Fibroblast of skin of right biceps (primary cell): ENCODE measurements at places on chromosomes 6 and 20.

GRCh38 chr6:80714513-80714912, 608.0 kb downstream of the BCKDHB start:
- DNase-seq, result no peak

- no peak for DNase-seq
These were observed 265.9 kb upstream of the QKI start for GRCh38 chr6:163148451-163149278.

- DNase-seq, result no peak
These were observed 14.8 kb upstream of the SERPINB9 start for GRCh38 chr6:2917801-2918445.

- no peak for DNase-seq
These were observed 103.5 kb upstream of the GPR6 start for GRCh38 chr6:109874621-109875020.

DNA sequence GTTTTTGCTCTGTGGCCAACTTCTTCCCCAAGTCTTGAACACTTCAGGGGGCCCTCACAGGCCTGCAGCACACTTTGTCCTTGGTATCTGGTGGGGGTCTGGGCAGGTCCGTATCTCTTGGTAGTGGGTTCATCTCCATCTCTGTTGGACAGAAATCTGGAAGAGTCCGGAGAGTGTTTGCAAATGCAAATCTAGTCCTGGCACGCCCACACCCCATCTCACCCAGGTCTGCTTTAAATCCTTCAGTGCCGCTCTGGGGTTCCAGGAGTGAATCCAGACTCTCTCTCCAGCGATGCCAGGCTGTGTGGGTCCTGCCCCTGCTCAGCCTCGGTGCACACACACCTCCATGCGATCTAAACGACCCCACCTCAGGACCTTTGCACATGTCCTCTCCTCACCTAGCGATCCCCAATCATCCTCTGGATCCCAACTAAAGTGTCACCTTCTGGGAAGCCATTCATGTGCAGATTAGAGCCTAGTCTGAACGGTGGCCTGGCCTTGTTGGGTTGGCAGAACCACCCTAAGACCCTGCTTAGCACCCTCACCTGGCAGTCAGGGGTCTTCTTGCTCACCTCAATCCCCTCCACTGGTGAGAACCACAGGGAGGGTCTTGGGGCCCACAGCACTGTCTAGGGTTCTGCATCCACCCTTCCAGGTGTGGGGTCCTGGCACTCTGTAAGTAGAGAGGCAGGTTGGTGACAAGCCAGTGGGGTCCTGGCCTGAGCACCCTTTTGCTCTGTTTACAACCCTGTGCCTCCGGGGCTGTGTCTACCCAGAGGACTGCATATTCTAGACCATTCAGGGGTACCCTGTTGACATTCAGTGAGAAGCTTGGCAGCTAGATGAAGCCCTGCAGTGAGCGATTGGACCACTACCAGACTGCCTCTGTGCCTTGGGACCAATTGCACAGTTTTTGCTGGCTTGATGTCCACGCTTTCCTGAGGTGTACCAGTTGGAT, 100.8 kb downstream of the SYCP2 start:
- no peak for DNase-seq

DNA sequence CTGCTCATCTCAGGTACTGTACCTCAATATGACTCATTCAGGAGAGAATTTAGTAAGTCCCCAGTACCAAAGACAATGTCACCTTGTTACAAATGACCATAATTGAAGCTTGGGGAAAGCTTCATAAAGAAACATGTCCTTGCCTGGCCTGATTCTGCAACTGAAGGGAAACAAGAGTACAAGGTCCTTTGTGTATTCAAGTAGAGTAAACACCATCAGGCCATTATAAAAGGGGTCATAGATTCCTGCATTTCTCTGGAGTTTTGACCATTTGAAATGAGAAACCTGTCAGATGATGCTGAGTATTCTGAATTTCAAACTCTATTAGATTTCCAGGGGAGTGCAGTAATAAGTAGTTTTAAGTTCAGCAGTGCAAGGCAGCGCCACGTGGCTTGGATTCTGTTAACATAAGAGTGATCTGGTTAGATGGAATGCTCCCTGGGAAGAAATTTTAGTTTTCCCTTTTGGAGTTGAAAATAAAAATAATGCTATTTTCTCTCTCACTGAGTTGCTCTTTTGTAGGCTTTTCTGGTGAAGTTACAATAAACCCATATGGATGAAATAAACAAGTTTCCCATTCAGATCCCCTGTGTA, 1054.3 kb downstream of the EPHA7 start:
- DNase-seq, result peak; percentile 9

GRCh38 chr6:168916576-168917211, 337.0 kb downstream of the THBS2 start:
- no peak for DNase-seq

- no peak for DNase-seq
These were observed 12.1 kb downstream of the TMX4 start for GRCh38 chr20:8007490-8007889.

GRCh38 chr20:56171087-56172012, 77.2 kb upstream of the MC3R start:
- DNase-seq, result no peak

DNA sequence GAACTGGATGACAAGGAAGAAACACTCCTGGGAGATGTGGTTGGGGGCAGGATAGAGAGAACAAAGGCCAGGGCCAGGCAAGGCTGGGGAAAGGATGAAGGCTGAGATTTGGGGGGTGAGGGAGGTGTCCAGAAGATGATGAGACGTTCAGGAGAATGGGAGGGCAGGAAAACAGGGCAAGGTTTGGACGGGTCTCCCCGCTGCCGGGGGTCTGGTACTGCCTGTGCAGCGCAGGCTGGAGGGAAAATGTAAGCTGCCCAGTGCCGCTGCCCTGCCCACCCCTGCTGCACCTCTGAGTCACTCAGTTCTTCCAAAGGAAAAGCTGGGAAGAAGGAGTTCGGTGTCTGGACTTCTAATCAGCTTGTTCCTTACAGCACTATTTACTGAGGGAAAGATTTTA, 130.9 kb downstream of the DTNBP1 start:
- DNase-seq, result no peak

DNA sequence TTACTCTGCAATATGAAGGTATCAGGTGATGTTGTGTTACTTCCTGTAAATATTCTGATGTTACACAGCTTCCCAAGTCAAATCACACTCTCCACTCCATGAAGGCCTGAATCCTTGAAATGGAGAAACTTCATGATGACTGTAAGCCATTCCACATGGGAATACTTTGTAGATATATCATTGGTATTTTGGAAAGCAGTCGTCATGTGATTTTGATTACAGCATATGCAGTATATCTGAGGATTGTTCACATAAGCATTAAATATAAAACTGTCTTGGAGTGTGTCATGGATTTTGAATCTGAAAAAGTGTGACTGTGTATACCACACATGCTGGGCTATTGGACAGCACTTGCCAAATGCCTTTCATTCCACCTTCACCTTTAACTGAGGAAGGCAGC, 118.3 kb upstream of the EXOC2 start:
- DNase-seq, result peak; percentile 1

DNA sequence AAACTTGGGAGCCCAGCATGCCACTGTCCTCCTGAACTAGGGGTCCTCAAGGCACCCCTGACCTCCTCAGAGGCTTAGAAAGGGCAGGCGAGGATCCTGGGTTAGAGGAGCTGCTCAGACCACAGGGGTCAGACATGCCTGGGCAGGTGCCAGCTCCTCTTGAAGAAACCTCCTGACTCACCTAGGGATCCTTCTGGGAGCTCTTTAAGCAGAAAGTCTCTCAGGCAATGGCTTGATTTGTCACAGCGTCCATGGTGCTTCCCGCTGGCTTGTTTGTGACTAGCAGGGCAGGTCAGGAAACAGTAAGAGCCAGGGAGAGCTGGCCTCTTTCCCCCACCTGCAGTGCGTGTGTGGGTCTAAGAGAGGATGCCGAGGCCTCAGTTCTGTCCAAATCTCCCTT, 174.5 kb upstream of the SNX9 start:
- no peak for DNase-seq

DNA sequence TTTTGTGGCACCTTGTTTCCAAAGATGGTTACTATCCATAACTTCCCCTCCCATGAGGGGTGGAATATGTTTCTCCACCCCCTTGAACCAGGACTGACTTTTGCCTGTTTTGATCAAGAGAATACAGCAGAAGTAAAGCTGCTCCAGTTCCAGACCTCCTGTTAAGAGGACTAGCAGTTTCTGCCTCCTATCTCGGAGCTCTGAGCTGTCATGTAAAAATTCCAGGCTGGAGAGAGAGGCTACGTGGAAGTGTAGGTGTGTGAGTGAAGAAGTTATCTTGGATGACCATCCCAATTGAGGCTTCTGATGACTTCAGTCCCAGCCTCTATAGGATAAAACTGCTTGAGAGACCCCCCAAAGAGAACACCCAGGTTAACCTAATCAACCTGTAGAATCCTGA, 511.7 kb upstream of the IMPG1 start:
- DNase-seq, result no peak
